ENCODE measurements at places on chromosomes 3 and 15.

DNA sequence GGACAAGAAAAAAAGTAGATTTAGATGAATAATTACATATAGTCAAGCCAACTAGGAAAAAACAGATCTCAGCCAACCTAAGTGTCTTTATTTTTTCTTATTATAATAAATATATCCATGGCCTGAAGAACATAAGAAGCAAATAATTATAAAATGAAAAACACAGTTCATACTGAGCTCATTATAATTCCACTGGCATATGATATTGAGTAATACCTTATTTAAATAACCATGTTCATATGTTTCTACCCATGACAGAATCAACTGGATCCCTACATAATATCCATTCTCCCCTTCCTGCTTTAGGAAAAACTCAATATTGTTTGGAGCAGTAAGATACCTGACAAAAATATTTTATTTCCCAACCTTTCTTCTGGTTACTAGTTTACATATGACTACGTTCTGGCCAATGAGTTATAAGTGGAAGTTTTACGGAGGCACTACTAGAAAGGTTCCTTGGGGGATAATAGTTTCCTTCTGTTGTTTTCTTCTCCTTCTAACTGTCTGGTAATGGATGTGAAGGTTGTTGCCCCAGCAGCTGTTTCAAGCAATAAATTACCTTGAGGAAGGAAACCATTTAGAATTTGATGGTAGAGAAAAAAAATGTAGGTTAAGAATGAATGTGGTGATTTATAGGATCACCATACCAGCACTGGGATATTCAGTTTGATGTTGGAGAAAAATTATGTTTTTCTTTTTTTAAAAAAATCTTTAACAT, 184.1 kb upstream of the MBNL1 start:
- no peak for DNase-seq

DNA sequence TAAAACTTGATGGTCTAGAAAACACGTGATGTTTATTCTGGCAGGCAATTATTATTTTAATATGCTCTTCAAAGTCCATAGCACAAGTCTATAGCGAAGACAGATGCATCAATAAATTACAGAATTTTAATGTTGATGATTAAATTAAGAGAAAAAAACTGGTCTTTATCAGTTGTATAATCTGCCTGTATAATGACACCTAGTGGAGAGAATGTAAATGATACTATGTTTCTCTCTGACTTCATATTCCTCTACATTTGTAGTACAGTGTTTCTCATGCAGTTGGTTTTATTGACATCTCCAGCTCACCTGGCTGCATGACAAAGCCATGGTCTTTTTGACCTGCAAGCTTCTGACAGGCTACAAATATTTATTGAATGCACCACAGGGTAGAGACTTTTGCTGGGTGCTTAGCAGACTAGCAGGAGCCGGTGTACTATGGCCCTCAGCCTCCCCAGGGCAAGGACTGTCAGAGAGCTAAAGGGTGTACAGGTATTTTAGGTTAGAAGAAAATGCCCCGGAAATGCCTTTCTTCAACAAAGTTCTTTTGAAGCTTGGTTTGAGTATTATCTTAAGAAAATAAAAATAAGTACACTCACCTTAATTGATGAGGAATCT, 289.9 kb downstream of the GAP43 start:
- no peak for DNase-seq

- DNase-seq, result no peak
Observed at GRCh38 chr3:165742351-165742750, 94.9 kb downstream of the BCHE start.

- DNase-seq, result no peak
Observed at GRCh38 chr15:62546628-62547027, 381.5 kb upstream of the C2CD4B start.

DNA sequence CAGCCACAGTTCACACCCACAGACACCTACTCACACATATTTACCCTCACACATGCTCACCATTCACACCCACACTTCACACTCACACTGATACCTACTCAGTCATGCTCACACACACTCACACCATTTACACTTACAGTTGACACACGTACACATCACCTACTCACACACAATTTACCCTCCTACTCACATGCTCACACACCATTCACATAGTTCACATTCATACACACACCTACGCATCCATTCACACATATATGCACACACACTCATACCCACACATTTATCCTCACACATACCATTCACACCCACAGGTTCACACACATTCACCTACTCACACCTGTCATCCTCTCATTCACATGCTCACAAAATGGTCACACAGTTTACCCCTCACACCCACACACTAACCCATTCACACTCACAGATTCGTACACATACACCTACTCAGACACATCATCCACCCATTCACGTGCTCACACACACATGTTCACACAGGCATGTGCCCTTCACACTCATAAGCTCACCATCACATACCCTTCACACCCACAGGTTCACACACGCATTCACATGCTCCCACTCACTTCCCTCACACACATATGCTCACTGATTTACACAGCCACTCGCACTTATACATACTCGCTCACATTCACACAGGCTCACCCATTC, 42.3 kb downstream of the HMCES start:
- DNase-seq, result no peak

- no peak for DNase-seq
Observed at GRCh38 chr15:72933976-72934375, 118.3 kb upstream of the NEO1 start.

DNA sequence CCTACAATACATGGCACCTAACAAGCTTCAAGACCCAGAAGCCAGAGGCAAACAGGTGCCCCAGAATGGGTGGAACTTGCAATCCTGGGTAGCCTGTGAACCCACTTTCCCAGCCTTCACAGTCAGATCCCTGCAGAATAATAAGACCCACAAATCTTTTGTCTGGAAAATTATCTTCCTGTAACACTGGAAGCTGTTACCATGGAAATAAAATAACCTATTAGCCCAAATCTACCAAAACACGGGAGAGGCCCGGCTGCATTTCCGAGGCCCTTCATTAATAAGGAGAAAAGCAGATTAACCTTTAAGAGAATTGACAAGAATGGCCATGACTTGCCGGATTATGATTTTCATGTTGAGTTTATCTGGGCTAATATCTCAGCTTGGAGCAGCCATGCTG, 256.1 kb upstream of the PROK2 start:
- no peak for DNase-seq

DNA sequence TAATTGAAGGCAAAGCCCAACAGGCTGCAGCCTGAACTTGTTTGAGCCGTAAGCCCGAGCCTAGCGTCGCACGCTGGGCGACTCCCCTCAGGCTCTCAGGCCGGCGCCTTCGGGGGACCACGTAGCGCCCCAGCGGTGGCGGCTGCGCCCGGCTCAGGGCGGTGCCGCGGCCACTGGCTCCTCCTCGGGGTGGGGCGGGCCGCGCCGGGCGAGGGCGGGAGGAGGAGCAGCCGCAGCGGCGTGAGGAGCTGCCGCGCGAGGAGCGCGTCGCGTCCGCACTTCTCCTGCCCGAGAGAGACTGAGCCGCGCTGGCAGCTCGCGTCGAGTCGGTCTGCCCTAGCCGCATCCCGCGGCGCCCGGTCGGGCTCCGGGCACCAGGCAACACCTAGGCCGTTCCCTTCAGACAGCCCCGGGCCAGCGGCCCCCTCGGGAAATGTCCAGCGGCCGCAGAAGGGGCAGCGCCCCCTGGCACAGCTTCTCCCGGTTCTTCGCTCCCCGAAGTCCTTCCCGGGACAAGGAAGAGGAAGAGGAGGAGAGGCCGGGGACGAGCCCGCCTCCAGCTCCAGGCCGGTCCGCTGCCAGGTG, at the start of gene CRYBG3:
CRYBG3 (plus strand) TSS at position 238 of the 585 bp plus-strand sequence; CDS start at position 434, 196 bp downstream.
- DNase-seq, result peak; percentile 74

- no peak for DNase-seq
Observed at GRCh38 chr15:101801048-101801447, 2.3 kb upstream of the OR4F6 start.
